ENCODE measurements at places on chromosomes 16 and 17.

DNA sequence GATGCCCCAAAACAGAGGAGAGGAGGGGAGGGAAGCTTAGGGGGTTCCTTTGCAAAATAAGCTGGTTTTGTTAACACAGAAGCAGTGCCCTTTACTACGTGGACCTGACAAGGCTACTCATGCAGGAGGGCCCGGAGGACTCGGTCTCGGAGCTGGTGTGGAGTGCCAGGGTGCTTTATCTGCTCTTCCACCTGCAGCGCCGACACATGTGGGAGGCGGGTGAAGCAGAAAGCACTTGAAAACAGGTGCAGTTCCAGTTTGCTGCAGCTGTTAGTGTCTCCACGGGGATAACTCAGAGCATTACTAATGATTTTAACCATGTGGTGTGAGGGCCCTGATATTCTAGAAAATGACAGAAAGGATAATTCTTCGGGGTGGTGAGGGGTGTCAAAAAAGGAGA lies 35.0 kb upstream of the MNT start:
- no peak for DNase-seq

- DNase-seq, result no peak
Observed at GRCh38 chr17:62680541-62681052, 53.1 kb downstream of the MRC2 start.

GRCh38 chr17:28199115-28199514 lies 119.9 kb upstream of the TMEM97 start:
- no peak for DNase-seq

DNA sequence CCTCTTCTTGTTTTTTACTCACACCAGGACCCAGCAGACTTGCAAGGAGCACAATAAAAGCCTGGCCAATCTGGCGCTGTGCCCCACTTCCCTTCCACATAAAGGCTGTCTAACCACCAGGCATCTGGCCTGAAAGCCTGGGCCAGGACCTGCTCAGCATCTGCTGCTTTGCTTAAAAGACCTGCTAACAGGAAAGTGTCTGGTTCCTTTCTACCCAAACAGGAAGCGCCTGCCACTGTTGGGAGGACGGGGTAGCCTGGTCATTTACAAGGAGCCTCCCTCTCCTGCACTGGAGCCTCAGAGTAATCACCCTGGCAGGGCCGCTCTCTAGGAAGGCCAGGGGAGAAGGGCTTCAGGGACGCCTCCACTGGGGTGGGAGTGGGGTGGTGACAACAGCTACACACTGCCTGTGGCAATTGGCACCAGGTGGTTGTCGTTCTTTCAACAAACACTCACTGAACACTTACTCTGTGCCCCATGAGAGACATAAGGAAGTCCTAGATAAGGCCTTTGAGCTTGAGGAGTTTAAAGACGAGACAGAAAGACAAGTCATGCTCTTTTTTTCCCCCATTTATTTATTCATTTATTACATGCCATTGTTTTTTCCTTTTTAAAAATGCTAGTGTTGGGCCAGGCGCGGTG lies 6.3 kb upstream of the MMP28 start:
- DNase-seq, result no peak

GRCh38 chr17:83086907-83087787 lies 7.7 kb downstream of the METRNL start:
- DNase-seq, result no peak

DNA sequence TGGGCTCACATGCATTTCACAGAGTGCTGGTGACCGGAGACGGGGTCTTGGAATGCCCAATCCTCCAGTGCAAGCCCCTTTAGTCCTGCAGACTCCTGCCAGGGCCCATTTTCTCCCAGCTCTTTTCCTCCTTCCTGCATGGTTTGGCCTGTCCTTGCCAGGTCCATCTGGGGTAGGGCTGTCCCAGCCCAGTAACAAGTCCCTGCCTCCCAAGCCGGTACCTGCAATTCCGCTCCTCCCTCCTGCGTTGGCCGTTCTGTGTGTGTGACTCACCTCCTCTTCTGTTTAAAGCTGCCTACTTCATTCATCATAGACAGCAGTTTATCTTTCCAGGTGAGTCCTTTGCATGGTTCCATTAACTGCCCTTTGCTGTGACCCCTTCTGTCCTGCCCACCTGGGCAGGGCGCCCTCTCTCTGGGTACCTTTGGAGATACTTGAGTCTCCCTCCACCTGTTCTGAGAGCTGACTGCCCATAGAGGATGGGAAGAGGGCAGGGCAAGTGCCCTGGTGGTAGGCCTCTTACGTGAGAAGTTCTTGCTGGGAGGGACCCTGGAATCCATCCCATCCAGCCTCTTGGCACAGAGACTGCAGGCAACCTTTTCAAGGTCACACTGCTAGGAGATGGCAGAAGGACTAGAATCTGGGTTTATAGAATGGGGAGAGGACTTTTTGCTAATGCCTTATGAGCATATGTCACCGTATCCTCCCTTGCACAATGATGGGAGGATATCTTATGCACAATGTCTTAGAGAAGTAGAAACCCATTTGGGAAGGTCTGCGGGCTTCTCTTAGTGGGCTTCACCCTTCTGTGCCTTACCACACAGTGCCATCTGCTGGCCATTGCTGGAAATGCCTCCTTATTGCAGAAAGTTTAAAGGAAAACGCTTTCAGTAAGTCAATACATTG lies 29.7 kb upstream of the LGALS9 start:
- peak; percentile 75 for DNase-seq

- no peak for DNase-seq
Observed at GRCh38 chr16:10870137-10870776, 6.7 kb upstream of the CIITA start.

Measured in stimulated activated CD8-positive, alpha-beta memory T cell treated with anti-CD3 and anti-CD28 coated beads, Interleukin-2, amount 100 ng/mL, for 1 hour (primary cell).